ENCODE measurements at places on chromosomes 16 and 17.

- H3K36me3 ChIP-seq: no peaks in the 10 kb centered on the region
These were observed 13.0 kb downstream of the CA10 start for GRCh38 chr17:52145476-52145875.

DNA sequence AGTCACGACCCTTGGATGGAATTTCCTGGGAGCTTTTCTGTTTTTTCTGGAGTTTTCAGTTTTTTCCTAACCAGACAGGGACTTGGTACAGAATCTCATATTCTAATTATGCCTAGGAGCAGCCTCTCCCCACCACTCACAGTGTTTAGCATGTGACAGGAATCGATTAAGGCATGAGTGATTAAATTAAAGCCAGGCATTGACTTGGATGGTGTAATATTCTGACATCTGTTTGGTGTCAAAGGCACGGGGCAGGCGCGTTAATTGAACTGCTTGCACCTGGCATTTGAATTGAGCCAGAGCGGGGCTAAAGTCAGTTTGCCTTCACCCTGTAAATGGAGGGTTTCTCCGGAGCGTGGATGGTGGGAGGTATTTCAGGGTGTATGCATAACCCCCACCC lies 11.9 kb downstream of the MAPT start:
- H3K4me3 ChIP-seq: no peak overlapping the region
- no peaks in the 10 kb centered on the region for H3K4me1 ChIP-seq
- H3K36me3 ChIP-seq: no peaks in the 10 kb centered on the region
- no peak for DNase-seq
- H3K27me3 ChIP-seq: peaks cover 53% of the 10 kb centered on the region

DNA sequence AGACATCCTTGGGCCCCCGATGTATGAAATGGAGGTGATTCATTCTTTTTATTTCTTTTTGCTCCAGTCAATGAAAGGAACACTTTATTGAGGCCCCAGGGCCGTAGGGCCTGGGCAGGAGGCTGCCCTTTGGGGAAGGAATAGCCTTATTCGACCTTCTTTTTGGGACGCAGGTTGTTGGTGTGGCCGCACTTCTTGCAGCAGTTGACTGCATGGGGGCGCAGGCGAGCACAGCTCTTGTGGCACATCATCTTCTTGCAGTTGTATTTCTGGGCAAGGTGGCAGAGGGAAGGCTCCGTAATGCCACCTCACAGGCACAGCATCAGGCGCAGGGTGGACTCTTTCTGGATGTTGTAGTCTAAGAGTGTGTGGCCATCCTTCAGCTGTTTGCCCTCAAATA lies 50.9 kb downstream of the SIAH1 start:
- H3K36me3 ChIP-seq: peaks cover 48% of the 10 kb centered on the region
- no peaks in the 10 kb centered on the region for H3K27me3 ChIP-seq
- no peak overlapping the region for H3K27ac ChIP-seq
- DNase-seq: no peak

GRCh38 chr16:57069053-57069452 lies 23.3 kb upstream of the CPNE2 start:
- peaks cover 15% of the 10 kb centered on the region for H3K4me1 ChIP-seq
- H3K27me3 ChIP-seq: no peaks in the 10 kb centered on the region
- no peak for DNase-seq
- H3K27ac ChIP-seq: no peak overlapping the region
- H3K4me3 ChIP-seq: no peak overlapping the region
- no peaks in the 10 kb centered on the region for H3K36me3 ChIP-seq

- H3K27me3 ChIP-seq: no peaks in the 10 kb centered on the region
- H3K27ac ChIP-seq: no peak overlapping the region
- H3K4me3 ChIP-seq: no peak overlapping the region
- DNase-seq: no peak
These were observed 79.0 kb downstream of the DYNLRB2 start for GRCh38 chr16:80619824-80620223.

- H3K4me3 ChIP-seq: no peak overlapping the region
- H3K27ac ChIP-seq: no peak overlapping the region
- H3K27me3 ChIP-seq: peaks cover 9% of the 10 kb centered on the region
- H3K4me1 ChIP-seq: peaks cover 11% of the 10 kb centered on the region
- no peaks in the 10 kb centered on the region for H3K36me3 ChIP-seq
- no peak for DNase-seq
These were observed 13.5 kb downstream of the CRYM start for GRCh38 chr16:21264571-21265036.

GRCh38 chr17:15511142-15511541 lies 43.7 kb upstream of the CDRT4 start:
- no peak for DNase-seq
- no peaks in the 10 kb centered on the region for H3K27me3 ChIP-seq
- H3K4me3 ChIP-seq: no peak overlapping the region
- H3K4me1 ChIP-seq: peaks cover 26% of the 10 kb centered on the region
- no peak overlapping the region for H3K27ac ChIP-seq
